Tongue (tissue), 3 donors: ENCODE measurements at places on chromosomes 11 and 22. TPM values are rescaled to one million over a fixed set of nuclear protein-coding genes. Genes with fewer than 3 reads are reported as not detected.

The PATE2 gene
- total RNA-seq: not detected

The MMP27 gene
- total RNA-seq: 1.6 TPM

The GLYAT gene
- not detected for total RNA-seq

The MAP6 gene
- total RNA-seq: 8.9 TPM

The DDI1 gene
- not detected for total RNA-seq

The CCDC73 gene
- not detected for total RNA-seq

The TEAD1 gene
- 131 TPM for total RNA-seq

The HORMAD2 gene
- total RNA-seq: not detected

The OR4D5 gene
- not detected for total RNA-seq

The ELF5 gene
- 7.3 TPM for total RNA-seq

The STK33 gene
- total RNA-seq: 8.2 TPM

The ART1 gene
- 4.2 TPM for total RNA-seq

The IRF7 gene
- 12.5 TPM for total RNA-seq

The TSSK2 gene
- total RNA-seq: not detected

The CUL5 gene
- total RNA-seq: 67.1 TPM

The UCP2 gene
- 73.2 TPM for total RNA-seq

The SLC5A1 gene
- 2.4 TPM for total RNA-seq

The SLC2A11 gene
- 8.2 TPM for total RNA-seq

The CASP5 gene
- not detected for total RNA-seq

The CPT1A gene
- total RNA-seq: 14.2 TPM

The UBQLN3 gene
- total RNA-seq: not detected
